ENCODE measurements at places on chromosomes 5 and 9.

DNA sequence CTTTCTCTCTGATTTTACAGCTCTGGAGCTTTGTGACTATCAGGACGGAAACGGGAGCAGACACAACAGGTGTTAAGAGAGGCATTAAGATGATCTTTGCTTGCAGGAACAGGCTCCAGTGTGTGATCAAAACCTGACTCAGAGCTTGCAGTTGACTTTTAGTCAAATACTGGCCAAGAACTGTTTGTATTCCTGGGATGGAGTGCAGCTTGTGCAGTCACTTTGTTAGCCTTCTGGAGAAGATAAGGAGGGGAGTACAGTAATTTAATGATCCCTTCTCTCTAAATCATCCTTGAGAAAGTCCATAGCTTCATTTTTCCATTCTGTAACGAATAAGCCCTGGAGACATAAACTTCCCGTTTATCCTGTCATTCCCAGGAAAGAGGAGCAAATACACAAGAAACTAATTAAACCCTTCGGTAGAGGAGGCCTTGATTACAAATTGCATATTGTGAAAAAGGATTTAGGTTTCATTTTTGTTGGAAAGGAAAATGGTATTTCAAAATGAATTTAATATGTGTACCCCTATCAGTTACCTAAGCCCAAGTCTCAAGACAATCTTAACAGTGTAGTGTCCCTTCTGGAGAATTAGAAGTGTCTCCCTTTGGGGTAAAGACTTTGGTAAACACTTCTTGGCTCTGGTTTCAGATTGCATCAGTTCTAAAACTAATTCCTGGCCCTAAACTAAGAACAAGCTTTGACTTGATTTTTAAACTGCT lies 3.1 kb upstream of the STOM start:
- DNase-seq, result peak; percentile 54

DNA sequence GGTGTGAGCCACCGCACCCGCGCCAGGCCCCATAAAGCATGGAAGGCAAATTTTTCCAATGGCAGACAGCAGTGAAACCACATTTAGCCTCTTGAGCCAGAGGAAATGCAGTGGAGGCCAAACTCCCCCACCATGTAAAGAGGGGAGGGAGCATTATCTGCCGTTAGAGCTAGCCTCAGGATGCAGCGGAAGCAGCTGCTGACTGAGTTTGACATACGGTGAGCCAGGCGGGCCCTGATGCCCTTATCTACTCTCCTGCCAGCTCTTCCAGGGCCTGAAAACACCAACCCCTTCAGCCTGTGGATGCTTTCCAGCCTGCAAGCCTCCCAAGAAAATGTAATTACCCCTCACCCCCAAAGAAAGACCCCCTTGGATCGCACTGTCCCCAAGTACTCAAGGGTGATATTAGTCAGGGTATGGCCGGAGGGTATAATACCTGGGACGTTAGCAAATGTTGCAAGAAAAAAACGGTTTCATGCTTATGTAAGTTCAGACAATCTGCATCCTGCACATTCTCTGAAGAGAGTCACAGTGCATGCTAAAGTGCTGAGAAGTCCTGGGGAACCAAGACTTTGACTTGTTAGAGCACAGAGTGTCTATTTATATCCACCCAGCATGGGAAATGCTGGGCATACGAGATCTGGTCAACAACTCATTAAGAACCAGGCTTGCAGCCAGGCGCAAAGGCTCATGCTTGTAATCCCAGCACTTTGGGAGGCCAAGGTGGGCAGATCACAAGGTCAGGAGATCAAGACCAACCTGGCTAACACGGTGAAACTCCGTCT lies 11.3 kb upstream of the GGTA1 start:
- no peak for DNase-seq

- no peak for DNase-seq
Measured at GRCh38 chr9:80082213-80082612, 510.4 kb downstream of the TLE4 start.

DNA sequence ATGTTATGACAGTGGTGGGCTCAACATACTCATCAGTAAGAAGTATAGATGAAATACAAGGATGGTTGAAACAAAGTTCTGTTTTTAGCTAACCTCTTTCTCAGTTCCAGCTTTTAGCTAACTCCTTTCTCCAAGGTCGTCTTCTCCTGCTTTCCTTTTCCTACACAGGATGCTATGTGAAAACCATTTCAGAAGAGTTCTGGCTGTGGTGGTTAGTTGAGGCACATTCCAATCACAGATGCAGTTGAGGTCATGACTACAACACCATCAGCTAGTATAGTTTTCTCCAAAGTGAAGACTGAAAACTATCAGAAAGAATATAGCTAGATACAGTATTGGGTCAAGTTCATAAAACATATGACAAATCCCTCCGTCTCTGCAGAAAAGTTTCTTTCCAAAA lies 477.7 kb upstream of the C9orf72 start:
- DNase-seq, result no peak

- no peak for DNase-seq
Measured at GRCh38 chr5:38112938-38113337, 145.4 kb upstream of the EGFLAM start.

DNA sequence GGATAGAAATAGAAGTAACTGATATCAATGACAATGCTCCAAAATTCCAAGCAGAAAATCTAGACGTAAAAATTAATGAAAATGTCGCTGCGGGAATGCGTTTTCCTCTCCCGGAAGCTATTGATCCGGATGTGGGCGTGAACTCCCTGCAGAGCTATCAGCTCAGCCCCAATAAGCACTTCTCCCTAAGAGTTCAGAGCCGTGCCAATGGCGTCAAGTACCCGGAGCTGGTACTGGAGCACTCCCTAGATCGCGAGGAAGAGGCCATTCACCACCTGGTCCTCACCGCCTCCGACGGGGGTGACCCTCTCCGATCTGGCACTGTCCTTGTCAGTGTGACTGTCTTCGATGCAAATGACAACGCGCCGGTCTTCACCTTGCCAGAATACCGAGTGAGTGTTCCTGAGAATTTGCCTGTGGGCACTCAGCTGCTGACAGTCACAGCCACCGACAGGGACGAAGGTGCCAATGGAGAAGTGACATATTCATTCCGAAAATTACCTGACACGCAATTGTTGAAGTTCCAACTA lies 818 bp downstream of the PCDHGA10 start:
- peak; percentile 18 for DNase-seq

GRCh38 chr5:73419465-73420390 lies 28.8 kb downstream of the FOXD1 start:
- DNase-seq, result no peak

DNA sequence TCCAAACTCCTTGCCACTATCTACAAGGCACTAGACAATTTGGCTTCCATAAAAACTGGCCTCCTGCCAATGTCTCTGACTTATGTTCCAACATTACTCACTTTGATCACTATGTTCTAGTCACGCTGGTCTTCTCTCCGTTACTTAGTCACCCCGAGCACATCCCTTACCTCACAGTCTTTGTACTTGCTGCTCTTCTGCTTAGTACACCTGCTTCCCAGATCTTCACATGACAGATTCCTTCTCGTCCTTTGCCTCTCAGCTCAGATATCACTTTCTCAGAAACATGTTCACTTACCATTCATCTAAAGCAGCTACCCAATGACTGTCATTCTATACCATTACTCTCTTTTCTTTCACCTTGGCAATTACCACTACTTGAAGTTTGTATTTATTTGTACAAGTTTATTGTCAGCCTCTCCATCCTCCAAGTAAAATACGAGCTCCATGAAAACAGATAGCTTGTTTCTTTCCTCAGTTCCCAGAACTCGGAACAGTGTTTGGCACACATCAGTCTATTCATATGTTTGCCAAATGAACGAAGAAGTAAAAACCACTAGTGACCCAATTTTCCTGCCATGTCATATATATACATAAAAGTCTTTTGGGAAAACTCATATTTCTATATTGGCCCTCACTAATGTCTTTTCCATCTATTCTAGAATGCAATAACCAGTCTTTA lies 5.9 kb upstream of the SLC22A5 start:
- DNase-seq, result no peak

DNA sequence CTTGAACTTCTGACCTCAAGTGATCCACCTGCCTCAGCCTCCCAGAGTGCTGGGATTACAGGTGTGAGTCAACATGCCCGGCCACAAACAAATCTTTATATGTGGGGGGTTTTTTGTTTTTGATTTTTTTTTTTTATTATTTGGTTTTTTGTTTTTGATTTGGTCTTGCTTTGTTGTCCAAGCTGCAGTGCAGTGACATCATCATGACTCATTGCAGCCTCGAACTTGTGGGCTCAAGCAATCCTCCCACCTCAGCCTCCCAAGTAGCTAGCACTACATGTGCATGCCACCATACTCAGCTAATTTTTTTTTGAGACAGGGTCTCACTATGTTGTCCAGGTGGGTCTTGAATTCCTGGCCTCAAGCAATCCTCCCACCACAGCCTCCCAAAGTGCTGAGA lies 42.4 kb downstream of the ALDH7A1 start:
- no peak for DNase-seq

DNA sequence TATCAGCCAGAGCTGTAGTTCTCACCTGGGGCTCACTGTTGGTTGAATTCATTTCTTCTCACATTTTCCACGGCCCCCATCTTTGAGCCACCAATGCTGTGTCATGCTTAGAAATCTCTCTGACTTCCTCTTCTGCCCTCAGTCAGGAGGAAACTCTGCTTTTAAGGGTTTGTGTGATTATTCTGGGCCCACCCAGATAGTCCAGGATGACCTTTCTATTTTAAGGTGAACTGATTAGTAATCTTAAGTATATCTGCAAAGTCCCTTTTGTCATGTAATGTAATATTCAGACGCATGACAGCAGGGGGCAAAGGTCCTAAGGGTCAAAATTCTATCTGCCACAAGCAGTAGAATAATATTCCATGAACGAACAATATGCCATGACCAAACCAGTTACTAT lies 88.4 kb downstream of the AK8 start:
- DNase-seq, result no peak

- no peak for DNase-seq
Measured at GRCh38 chr9:91549177-91549576, 125.5 kb upstream of the NFIL3 start.

DNA sequence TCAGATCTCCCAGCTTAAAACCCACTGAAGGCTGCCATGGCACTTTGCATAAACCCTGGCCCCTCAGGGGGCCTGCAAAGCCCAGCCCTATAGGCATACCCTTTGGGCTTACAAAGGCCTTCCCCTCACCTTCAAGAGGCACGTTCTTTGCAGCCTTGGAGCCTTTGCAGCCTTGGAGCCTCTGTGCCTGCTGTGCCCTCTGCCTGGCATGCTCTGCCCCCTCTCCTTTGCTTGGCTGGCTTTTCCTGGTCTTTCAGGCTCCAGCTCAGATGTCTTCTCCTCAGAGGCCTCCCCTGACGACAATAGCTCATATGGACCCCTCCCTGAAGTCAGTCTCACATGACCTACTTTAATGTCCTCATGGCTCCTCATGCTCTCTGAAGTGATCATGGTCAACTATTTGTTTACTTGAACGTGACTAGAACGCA lies 60.3 kb downstream of the CXXC5 start:
- no peak for DNase-seq

DNA sequence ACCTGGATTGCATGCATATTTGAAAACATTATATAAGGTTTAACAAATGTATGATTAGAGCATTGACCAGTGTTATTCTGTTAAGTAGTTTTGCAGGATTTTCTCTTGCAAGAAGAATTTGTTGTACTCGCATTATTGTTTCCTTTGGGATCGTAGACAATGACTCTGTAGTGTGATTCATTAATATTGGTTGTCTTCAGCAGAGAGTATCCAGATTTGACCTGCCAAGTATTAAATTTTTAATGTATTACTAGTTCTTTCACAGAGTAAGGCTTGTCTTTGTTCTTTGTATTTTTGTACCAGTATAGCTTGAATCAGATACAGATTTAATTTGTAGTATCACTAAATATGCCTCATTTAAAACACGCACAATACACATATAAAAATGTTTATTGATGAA lies 155.0 kb downstream of the PBX3 start:
- no peak for DNase-seq

GRCh38 chr9:121814594-121814993 lies 163.2 kb downstream of the DAB2IP start:
- DNase-seq, result no peak

GRCh38 chr9:34773306-34773910 lies 63.5 kb upstream of the CCL21 start:
- DNase-seq, result no peak

DNA sequence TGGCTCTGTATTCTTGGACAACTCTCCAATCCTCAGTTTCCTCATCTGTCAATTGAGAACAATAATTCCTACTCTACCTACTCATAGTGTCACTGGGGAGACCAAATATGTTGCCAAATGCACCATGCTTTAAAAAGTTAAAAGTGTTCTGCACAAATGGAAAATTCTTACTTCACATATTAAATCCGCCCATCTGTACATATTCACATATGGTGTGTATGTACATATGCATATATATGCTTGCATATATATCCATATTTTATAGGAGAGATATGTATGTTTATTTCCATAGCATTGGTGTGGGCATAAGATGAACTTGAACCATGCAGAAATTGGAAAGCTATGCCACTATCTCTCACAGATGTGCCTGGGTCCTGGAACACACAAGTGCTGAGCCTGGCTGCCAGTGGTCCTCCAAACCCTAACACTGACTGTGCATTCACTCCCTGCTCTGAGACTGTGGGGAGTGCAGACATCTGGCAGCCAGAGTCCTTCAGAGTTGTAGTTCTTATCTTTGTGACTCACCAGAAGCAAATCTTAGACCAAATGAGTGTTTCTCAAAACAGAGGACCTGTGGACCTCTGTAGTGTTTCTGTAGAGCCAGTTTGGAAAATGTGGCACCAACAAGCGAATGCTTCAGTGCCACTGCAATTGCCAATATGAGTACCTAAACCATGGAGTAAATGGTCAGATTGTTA lies 168.7 kb downstream of the GRIA1 start:
- DNase-seq, result no peak

GRCh38 chr5:127563136-127563535 lies 45.7 kb downstream of the PRRC1 start:
- DNase-seq, result no peak

DNA sequence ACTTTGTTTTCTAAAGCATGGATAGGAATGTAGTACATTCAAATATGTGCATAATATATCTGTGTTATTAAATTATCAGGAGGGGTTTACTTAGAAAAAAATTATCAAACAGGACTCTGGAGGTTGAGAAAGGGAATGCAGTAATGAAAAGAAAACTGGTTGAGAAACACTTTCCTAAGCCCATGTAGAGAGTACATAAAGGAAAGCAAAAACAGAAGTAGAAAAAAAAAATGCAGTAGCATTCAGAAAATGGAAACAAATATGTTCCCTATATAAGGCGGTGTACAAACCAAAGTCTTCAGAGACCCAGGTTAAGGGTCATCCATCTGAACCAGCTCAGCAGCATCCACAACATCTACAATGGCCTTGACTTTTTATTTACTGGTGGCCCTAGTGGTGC lies at the start of gene IFNA8:
IFNA8 (plus strand) TSS at position 301 of the 400 bp plus-strand sequence; CDS start at position 361, 60 bp downstream.
- no peak for DNase-seq

DNA sequence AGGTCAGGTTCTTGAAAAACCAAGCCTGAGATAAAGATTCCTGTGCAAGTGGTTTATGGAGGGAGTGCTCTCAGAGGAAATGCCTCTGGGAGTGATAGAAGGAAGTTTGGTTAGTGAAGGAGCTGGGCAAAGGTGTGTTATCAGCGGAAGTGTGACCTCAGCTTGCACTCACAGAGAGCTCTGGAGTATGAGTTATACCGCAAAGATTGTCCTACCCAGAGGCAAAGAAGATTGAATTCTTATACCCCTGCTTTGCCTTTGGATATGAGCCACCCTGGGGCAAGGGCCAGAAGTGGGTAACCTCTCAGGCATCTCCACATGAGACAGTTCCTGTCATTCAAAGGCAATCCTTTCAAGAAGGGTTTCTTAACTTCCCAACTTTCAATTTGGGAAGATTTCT lies 145.6 kb downstream of the MUSK start:
- no peak for DNase-seq

Measured in NCI-H2171 treated with DMSO at 0.1 percent for 48 hours (cell line).